ENCODE measurements at places on chromosomes 1 and 21. TPM values are rescaled to one million over a fixed set of nuclear protein-coding genes. Genes with fewer than 3 reads are reported as not detected.
A peak's percentile ranks its signal among the peaks of the same experiment; 100 is the strongest.

The OSBPL9 gene
- total RNA-seq = 42.7 TPM

The RHBDL2 gene
- not detected for total RNA-seq

The CELA2B gene
- total RNA-seq = not detected

The TRNAU1AP gene
- 56.9 TPM for total RNA-seq

The KDM1A gene
- 50.6 TPM for total RNA-seq

The PLD5 gene
- not detected for total RNA-seq

DNA sequence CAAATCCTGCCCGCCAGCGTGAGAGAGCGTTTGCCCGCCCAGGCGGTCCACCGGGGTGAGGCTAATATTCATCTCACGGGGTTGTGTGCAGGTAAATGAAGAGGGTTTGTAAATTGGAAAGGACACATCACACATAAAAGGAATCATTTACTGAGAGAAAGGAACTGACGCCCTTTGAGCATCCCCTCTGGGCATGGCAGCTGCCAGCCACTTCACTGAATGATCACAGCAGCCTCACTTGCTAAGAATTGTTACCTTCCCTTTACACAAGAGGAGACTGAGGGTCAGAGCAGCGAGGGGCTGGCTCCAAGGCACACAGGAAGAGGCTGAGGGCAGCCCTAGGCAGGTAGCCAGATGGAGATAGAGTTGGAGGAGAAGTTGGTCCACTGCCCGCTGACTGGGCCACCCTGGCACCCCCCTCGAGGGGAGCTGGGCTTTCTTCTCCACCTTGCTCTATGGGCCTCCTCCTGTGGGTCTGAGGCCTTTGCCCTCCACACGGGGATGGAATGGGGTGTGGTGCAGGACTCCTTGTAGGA is 96.0 kb downstream of the FOXD2 start:
- no peak for DNase-seq

DNA sequence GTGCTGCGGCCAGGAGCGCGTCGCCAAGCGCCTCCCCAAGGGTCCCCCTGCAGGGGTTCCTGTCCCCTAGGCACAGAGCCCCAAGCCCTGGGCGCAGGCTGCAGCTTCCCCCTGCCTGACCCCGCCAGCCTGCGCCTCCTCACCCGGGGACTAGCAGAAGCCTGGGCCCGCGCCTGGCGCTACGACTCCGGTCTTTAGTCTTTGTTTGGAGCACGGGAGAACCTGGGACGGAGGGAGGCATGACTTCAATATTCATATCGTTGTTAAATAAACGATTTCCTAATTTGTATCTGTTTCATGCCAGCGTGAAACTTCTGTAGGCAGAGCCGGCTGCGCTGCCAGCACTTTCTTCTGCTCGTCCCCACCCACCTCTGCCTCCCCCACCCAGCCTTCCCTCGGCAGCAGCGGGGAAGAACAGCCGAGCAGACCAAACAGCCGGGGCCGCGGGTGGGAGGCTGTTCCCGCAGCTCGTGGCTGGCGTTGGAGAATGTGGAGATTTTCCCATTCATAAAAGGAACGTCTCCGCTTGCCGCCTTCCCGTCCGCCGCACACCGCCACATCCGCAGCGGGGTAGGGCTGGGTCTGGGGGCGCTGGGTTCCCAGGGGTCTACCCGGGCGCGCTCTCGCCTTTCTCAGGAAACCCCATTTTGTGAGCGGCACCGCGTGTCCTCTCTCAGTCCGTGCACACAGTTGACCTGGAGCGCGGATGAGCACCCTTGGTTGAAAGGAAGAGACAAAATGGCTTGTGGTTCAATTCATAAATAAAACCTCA is 777 bp upstream of the TRIM67 start:
- DNase-seq = no peak

GRCh38 chr1:26162220-26162709 is 3.4 kb downstream of the FAM110D start:
- DNase-seq = no peak

- DNase-seq = no peak
Measured at GRCh38 chr1:32216566-32216965, 5.6 kb downstream of the TMEM234 start.

GRCh38 chr1:22129501-22130117 is 13.3 kb downstream of the WNT4 start:
- DNase-seq = no peak

DNA sequence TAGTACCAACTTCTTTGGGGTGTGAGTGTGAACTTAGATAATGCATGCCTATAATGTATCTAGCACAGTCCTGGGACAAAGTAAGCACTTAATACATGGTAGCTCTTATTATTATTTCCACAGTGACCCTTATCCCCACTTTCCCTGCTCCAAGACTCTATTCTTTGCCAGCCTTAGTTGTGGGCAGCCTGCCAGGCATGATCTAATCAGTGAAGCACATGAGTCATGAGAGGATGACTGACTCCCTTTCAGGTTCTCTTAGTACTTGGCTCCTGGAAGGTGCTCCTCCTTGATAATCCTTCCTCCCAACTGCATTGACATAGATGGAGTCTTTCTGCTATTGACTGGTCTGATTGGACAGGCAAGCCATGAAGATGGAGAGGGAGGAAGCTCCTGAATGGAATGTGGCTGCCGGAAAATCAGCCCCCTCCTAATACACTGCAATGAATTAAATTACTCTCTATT is 17.4 kb upstream of the GNG12 start:
- DNase-seq = no peak

DNA sequence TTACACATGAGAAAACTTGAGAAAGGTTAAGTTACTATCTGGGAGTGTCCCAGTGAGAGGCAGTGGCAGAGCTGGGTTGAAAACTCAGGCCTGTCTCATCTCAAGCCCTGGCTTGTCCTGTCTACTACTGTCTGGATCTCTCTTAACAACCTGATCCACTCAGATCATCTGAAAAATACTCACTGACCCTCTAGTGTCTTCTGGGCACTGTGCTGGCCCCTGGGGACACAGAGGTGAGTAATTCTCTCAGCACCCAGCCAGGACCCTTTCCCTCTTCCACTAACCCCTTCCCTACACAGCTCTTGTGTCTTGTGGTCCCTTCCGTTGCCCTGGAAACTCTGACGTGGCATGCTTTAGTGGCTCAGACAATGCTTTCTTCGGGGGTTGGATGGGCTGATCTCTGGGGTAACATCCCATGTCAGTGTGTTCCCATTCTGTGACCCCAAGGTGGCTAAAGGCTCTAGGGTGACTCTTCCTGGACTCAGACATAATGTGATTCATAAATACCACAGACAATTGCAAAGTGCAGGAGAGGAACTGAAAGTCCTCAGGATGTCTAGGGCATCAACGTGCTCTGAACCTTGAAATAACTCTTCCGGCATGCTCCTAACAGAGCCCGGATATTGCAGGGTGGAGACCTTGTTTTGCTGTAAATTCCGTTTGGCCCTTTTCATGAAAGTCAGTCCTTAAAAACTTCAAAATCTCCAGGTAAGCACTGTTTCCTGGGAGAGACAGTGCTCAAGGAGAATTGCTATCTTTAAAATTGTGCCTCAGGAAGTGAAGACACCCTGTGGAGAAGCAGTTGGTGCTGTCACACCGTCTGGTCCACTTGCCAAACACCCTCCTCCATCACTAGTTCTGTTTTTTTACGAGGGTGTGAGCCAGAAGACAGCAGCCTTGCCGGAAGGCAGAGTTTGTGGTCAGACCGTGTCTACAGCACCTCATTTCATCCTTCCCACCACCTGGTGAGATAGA is 4.0 kb downstream of the SHISAL2A start:
- peak; percentile 78 for DNase-seq

DNA sequence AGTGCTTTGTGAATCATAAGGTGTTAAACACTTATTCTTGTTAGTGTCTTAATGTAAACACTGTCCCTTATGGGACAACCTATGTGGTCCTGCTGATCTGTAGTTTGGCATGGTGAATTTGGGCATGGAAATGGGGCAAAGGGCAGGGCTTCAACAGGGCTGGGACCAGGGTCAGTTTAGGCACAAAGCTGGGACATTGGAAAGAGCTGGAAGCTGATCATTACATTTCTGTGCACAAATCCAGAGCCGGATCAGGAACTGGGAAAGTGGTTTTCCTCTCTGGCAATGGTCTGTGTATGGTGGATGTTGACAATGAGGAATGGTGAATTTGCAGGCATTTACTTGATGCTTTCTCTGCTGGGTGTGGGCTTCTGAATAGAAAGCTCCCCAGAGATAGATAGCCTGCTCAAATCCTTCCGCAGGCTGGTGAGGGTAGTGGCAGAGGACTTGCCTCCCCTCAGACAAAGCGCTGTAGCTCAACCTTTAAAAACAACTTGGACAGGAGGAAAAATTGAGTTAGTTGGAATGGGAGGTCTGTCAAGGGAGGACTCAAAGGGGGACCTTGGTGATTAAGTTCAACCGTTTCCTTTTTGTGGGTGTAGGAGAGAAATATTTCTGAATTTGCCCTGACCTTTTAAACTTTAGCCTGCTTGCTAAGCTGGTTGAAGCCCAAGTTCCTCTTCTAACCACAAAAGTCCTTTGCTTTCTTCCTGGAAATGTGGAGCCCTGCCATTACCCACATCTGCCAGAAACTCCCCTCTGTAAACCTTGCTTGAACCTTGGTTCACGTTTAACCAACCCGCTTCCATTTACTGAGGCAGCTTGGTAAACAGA is 35.3 kb downstream of the HLX start:
- no peak for DNase-seq

DNA sequence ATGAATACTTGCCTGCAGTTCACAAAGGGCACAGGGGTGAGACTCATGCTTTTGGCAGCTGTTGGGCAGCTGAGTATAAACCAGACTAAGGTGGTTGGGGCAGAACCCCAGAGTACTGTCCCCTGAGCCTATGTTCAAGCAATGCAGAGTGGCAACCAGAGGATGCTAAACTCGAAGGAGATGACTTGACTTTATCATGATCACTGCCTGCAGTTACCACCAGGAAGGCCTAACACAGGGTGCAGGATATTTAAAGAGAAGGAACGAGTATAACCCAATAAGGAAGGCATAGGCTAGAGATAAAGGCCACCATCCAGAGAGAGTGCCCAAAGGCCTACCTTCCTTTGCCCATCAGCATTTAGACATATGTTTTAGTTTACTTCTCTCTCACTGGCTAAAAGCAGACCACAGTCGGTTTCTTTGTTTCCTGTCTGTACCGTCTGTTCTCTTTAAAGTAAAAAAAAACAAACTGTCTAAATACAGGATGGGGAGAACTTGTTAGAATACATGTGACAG is 83.3 kb downstream of the MPZL1 start:
- peak; percentile 38 for DNase-seq

DNA sequence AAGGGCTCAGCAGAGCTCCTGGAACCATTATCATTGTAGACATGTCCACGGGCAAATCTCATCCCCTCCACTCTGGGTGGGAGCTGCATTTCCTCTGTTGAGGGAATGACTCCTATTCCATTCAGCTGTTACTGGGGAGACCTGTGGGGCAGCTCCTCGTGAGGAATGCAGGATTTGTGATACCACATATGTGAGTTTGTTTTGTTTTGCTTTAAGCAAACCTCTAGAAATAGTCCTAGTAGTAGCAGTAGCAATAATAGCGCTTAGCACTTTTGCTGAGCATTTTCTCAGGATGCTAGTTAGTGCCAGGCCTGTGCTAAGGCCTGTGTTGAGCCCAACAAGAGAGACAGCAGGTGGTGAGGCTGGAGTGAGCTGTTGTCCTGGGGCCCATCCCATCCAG is 10.8 kb downstream of the OLIG1 start:
- no peak for DNase-seq

GRCh38 chr1:157399984-157400382 is 152.3 kb downstream of the FCRL5 start:
- DNase-seq = no peak

GRCh38 chr21:29808153-29808552 is 131.6 kb downstream of the GRIK1 start:
- no peak for DNase-seq

GRCh38 chr1:156217871-156218270 is 5.1 kb downstream of the PMF1 start:
- peak; percentile 59 for DNase-seq

- no peak for DNase-seq
Measured at GRCh38 chr1:169586067-169586394, 250 bp downstream of the F5 start.

GRCh38 chr1:26277261-26277661 is 2.6 kb upstream of the SH3BGRL3 start:
- DNase-seq = no peak

- DNase-seq = no peak
Measured at GRCh38 chr1:197799271-197799670, 24.0 kb upstream of the DENND1B start.

GRCh38 chr1:207808911-207809555 is 57.2 kb downstream of the CD46 start:
- peak; percentile 11 for DNase-seq

GRCh38 chr1:147853391-147853790 is 49.2 kb upstream of the GJA8 start:
- no peak for DNase-seq

- DNase-seq = no peak
Measured at GRCh38 chr21:31176080-31176551, 137.8 kb upstream of the KRTAP19-8 start.

GRCh38 chr1:229947968-229948367 is 119.1 kb upstream of the GALNT2 start:
- DNase-seq = no peak

Measured in activated CD4-positive, alpha-beta memory T cell treated with anti-CD3 and anti-CD28 coated beads, Interleukin-2, amount 10 ng/mL, durations not matched to agents 7 days and 5 days (primary cell).